ENCODE measurements at places on chromosomes 4 and X.

GRCh38 chr4:41611881-41612871 is 74.2 kb downstream of the LIMCH1 start:
- no peak for DNase-seq

DNA sequence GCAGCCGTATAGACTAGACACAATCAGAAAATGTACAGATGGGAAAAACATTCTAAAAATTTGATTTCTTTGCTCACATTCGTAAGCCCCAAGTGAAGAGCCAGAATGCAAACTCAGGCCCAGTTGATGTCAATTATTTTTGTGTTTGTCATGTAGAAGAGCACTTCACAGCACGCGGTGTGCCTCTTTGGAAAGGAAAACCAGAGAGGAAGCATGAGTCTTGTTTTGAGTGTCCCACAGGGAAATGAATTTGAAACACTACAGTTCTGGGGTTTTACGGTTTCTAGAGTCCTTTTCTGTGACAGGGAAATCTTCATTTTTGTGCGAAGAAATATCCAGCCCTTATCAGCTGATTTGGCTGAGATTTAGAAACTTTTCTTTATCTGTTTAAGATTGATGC is 554.6 kb upstream of the BOD1L1 start:
- no peak for DNase-seq

DNA sequence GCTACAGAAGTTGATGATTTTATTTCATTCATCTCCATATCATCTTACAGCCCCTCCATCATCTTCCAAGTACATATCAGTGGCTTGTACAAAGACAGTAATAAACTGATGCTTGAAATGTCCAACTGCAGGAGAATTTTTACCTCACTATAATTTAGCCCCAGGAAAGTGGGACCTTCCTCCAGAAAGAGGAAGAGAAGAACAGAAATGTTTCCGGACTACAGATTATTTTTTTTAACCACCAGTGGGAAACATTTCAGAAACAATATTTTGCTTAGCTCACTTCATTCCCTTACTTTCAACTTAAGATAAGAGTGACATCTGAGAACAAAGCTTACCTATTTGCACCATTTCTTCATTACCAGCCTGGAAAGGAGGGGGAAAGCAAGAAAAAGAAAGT is 2.0 kb downstream of the ADAMTS3 start:
- DNase-seq, result no peak

DNA sequence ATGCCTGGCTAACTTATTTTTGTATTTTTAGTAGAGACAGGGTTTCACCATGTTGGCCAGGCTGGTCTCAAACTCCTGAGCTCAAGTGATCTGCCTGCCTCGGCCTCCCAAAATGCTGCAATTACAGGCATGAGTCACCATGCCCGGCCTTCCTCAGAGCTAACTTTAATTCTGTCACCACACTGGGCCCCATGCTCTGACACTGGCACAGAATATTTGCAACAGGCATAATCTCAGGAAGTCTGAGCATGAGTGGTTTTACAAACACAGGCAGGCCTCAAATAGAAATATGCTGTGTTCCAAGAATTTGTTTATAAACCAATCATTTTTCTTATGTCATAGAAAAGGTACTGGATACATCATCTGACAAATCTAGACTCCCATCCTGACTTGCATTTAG is 32.7 kb upstream of the FAM9C start:
- no peak for DNase-seq

GRCh38 chr4:76429636-76430035 is 5.4 kb upstream of the SHROOM3 start:
- no peak for DNase-seq

DNA sequence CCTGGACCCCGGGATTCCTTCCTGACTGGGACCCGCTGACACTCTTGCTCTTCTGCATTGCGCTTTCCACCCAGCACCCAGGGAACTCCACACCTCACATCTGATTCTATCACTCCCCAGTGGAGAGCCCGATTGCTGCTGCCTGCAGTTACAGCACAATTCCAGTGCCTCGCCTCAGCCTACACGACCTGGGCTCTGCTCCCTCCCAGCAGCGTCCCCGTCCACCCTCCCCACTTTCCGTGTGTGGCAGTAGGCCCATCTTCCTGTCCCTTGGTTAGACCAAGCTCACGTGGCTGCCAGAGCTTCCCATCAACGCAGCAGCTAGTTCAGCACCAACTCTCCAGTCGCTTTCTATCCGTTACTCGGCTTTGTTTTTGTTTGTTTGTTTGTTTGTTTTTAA is 66.6 kb upstream of the SORBS2 start:
- DNase-seq, result no peak

- DNase-seq, result peak; percentile 6
These were observed 13.1 kb upstream of the AMTN start for GRCh38 chr4:70505151-70505748.

DNA sequence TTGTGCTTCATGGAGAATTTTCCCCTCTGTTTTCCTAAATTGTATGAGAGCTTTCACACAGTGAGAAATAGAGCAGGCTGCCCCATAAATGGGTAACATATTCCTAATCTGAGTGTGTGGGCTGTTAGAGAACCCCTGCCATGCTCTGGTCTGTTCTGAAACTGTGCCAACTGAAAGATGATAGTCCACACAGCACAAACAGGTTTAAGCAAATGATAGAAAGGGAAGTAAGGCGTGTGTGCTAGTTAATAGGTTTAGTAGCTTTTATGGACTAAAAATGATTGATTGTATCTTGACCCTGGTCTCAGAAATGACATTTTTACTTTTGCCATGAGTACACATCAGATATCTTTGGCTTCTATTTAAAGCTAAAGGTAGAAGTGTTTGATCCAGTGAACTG is 106.2 kb downstream of the PRRG1 start:
- no peak for DNase-seq

DNA sequence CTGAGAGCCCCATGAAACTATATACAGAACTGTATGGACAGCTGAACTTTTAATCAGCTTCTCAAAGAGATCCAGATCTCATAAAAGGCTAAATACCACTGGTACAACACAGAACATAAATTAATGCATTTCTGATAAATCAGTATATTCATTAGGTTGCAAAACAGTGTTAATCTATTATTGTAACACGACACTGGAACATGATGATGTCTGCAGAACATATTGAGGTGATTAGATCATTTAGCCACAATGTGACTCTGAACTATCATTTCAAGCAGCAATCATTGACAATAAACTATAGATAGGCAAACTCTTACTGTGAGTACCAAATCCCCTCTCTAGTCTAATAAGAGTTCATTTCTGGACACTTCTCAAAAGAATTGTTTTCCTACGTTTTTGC is 50.3 kb downstream of the GASK1B start:
- DNase-seq, result no peak

DNA sequence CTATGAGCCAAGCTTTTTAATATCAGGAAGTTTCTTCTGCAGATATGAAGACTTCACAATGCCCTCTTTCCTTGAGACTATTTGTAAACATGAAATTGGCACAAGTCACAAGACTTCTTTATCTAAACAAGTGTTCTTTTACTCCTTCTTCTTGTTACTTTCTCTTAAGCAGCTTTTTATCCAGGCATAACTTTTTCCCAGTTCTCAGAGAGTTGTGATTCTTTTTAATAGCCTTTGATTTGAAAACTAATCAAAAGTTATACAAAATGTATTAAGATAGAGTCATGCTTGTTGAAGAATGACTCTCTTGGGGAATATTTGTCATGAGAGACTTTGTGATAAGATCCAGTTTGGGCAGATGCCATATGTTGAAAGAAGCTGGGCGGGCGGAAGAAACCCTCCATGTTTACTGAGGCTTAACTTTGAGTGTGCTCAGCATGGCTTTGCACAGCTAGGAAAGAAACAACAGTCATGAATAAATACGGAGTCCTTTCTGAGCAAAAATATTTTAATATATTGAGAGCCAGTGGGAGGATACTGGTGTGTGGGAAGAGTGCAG is 39.3 kb downstream of the SYTL5 start:
- no peak for DNase-seq

- no peak for DNase-seq
These were observed 469.0 kb upstream of the MAGEB2 start for GRCh38 chrX:29746326-29746725.

DNA sequence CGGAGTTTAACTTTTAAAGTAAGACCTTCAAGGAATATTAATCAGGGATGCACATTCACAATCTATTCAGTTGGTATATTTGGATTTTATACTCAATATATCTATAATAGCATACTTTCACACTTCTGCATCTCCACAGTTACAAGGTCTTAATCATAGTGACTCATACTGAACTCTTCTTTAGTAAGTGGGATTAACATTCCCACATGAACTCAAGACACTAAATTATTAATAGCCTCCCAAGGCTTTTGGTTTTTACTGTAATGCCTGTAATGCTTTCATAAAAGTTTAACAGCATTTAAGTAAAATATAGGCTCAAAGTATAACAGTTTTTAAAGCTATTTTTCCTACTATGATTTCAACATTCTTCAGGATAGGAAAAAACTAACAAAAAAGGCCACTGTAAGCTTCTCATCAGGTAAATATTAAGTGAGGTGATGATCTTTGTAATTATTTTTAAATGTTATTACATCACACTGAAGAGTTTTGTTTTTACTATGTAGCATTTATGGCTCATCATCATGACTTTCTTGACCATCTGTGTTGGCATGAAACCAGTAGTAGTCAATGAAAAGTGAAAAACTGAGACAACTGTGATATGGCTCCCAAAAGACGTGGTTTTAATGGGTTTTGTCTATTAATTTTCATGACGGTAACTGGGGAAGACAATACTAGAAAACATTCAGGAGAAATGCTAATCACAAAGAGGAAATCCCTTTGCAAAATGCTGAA is 91.5 kb upstream of the GALNT7 start:
- DNase-seq, result no peak

- no peak for DNase-seq
These were observed 2.5 kb upstream of the USP27X start for GRCh38 chrX:49876750-49877149.

DNA sequence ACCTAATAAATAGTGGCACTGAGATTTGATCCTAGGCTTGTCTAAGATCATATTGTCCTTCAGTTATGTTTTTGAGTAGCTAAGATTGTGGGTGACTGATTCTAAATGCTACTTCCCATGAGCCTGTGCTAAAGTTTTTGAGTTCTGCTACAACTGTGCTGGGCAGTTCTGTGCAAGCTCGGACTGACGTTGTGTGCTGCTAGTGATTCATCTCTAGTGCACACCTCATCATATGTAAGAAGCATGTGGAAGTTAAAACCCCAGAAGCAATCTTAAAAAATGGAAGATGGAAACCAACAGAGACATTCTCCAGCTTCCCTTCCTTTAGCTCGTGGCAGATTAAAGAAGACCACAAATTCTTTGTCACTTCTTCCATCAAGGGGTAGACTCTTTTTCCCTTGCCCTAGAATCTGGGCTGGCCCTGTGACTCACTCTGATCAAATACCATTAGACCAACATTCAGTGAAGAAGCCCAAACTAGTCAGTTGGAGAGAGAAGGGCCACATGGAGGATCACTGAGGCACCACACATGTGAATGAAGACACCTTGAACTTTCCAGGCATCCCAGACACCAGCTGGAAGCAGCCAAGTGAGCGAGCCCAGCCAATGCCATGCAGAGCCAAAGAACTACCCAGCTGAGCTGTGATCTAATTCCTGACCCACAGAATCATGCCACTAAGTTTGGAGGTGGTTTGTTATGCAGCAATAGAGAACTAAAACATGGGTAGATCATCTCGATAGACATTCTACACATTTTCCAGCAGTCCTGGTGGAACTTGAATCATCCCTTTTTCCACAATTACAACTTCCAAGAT is 16.8 kb downstream of the ARHGAP6 start:
- no peak for DNase-seq
